ENCODE measurements at places on chromosomes 7 and 10.

- no peak for DNase-seq
These were observed 95.2 kb upstream of the JCAD start for GRCh38 chr10:30154561-30154960.

GRCh38 chr7:41971640-41972187, 265.3 kb downstream of the GLI3 start:
- DNase-seq: no peak

GRCh38 chr7:157337316-157338149, 729 bp downstream of the DNAJB6 start:
- no peak for DNase-seq

DNA sequence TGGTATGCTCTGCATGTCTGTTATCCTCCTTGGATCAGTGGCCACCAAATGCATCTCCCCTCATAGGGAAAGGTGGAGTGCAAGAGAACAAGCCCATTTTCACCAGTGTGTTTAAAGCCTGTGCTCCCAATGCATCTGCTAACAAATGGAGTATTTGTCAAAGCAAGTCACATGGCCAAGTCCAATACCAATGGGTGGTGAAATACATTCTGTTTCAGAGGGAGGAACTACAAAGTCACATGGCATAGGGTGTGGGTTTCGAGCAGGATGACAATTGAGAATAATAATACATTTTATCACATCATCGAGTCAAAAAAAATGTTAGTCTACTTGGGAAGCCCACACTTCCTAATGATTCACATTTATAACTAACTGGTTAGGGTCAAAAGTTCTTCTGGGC, 62.7 kb downstream of the SUGCT start:
- DNase-seq: no peak

GRCh38 chr10:79379512-79380124, 32.3 kb downstream of the PPIF start:
- no peak for DNase-seq

GRCh38 chr7:76071316-76072242, 23.7 kb downstream of the MDH2 start:
- DNase-seq: no peak

DNA sequence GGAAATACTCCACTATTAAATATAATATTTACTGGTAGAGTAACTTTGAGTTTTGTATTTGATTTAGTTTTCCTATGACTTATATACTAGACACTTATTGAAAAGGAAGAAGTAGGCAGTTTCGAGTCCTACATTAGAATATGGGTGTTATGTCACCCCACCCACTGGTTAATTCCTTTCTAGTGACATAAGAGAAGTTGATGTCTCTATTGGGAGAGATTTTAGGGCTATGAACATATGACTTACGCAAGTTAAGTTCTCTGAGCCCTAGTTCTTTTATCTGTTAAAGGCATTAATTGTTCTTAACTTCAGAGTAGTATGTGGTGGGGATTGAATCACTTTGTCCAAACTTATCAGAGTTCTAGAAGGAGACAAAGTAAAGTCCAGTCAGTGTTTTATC, 30.5 kb downstream of the CPED1 start:
- no peak for DNase-seq

- DNase-seq: no peak
These were observed 150.0 kb downstream of the CAMK1D start for GRCh38 chr10:12499076-12499986.

- DNase-seq: no peak
These were observed 95.4 kb downstream of the ELMO1 start for GRCh38 chr7:37352974-37353948.

DNA sequence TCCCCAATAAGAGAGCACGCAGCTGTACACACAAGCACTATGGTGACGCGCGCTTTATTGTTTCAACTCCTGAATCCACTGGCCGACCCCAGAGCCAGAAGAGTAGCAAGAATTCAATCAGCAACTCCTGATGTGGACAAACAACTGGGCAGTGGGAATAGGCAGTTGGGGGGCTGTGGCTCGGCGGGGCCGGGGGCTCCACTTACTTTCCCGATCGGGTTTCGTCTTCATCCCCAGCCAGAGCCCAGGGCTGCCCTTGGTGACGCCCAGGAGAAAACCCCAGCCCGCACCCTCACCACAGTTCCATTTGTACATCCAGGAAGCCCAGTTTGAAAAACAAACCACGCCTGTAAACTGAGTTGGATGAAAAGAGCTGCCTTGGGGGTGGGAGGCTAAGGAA, 38.7 kb downstream of the DAGLB start:
- no peak for DNase-seq

DNA sequence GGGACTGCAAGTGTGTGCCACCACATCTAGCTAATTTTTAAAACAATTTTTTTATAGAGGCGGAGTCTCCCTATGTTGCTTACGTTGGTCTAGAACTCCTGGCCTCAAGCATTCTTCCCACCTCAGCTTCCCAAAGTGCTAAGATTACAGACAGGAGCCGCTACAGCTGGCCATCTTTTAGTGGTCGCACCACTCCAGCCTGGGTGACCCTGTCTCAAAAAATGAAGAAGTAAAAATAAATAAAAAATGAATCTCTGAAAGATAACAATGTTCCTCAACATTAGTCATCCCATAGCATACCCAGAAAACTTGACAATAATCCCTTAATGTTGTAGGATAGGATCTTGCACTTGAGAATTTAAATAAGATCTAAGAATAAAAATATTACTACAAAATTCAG, 18.2 kb downstream of the WBP1L start:
- no peak for DNase-seq

- no peak for DNase-seq
These were observed 11.1 kb upstream of the ACSL5 start for GRCh38 chr10:112362833-112363232.

DNA sequence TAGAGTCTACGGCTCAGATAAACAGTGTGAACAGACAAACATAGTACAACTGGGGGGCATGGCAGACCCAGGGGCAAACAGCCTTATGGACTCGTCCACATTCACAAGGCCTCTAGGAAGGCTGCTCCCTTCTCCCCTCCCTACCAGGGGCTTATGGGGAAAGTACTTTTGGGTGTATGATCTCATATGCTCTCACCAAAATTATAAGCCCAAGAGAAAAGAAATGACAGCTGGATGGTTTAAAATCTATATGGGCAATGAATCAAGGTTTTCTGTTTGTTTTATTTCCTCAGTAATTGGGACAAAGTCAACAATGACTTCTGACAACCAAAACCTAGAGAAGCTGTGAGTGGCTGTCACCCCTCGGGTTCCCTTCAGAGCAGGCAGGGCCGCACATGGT, 144.4 kb downstream of the PKD1L1 start:
- DNase-seq: no peak

DNA sequence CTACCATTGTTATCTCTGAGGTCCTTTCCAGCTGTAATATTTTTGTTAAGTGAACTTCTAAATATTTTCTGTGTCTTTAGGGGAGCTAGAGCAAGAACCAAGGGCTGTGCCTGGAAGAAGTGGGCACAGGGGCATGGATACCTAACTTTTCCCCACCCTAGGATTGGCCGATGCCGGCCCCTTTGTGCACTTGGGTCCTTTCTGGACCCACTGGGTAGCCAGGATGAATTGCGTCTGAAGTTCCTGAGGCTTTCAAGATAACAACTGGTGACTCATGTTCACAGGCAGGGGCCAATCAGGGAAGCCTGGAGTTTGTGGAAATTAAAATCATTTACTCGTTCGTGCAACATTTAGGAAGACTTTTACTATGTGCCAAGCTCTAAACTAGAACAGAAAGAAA, 758 bp downstream of the DPCD start:
- DNase-seq: no peak

DNA sequence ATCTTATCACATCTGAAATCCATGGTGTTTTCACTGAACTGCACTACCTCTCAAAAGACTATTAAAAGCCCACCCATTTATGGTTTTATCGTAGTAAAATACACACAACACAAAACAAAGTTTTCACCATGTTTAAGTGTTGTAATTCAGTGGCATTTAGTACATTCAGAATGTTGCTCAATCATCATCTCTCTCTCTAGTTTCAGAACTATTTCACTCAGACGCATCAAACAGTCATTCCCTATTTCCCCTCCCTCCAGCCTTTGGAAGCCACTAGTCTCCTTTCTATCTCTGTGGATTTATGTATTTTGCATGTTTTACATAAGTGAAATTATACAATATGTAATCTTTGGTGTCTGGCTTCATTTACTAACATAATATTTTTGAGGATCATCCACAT, 332.6 kb downstream of the TNS3 start:
- no peak for DNase-seq

DNA sequence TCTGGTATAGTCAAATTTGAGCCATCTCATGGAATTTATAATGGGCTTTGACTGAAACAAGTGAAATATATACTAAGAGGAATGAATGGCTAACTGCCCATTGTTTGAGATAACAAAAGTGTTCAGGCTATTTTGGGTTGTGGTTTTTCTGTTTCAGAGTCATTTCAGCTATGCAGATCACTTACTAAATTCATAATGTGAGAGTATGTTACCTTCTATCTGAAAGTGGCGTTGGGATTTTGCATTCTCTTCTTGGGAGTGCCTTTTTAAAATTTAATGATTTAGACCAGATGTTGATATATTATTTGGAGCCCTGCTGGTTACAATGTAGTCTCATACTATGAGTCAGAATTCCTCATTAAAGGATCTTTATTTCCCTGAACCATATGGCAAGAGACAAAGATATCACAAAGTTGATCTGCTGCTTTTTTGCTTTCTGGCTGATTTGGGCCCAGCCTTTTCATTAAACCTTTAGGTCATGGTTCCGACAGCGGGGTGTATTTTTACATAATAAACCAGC, 10.4 kb downstream of the VCL start:
- DNase-seq: peak; percentile 56

GRCh38 chr10:101290881-101291280, 61.6 kb upstream of the LBX1 start:
- no peak for DNase-seq

- DNase-seq: no peak
These were observed 60.6 kb upstream of the UBE3C start for GRCh38 chr7:157077986-157078644.

- no peak for DNase-seq
These were observed 8.5 kb downstream of the C10orf90 start for GRCh38 chr10:126661841-126662515.

- peak; percentile 14 for DNase-seq
These were observed 14.5 kb downstream of the VWDE start for GRCh38 chr7:12389089-12389700.

GRCh38 chr7:41869091-41869490, 166.2 kb upstream of the INHBA start:
- DNase-seq: no peak

DNA sequence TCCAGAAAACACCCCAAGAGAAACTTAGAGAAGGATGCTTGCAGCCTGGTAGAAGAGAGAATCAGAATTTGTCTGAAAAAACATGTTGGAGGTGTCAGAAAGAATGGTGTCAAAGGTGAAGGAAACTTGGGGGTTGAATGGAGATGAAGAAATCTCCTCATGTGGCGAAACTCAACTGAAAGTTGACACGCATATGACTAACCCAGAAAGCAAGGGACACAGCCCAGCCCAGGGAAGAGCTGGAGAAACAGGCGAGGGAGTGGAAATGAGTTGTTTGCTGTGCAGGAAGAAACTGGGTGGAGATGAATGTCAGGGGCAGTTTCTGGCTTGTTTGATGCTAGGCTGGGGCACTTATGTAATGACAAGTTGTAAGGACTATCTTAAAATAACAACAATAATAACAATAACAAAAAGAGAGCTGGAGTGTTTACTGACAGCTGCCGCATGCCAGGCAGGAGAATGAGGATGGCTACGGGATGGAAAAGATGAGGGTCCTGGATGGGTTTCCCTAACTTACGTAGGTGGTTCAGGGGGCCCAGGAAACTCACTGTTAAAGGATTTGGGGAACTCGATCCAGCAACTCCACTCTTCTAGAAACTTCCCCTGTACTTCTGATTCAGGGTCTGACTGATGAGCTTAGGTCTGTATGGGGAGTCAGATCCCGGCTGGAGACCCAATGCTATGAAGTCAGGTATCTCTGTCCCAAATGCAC, 57.4 kb downstream of the MAP3K8 start:
- no peak for DNase-seq

GRCh38 chr10:32744321-32744720, 213.7 kb downstream of the ITGB1 start:
- no peak for DNase-seq

GRCh38 chr7:82335927-82336326, 107.7 kb downstream of the CACNA2D1 start:
- no peak for DNase-seq

DNA sequence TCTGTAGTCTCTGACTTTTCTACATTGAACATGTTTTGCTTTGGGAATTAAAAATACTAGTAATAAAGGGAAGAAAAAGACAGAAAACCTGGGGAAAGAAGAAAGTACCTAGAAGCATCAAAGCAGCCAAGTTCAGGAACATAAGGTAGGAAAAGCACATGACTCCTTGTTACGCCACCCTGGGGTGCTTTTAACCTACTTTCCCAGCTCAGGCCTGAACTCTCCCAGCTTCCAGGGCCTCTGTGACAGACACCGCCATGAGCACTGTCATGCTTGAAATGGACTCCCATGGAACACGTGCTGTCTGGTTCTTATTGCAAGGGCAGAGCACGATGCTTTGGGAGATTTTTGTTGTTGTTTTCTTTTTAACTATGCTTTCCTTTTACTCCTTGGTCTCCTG, 11.4 kb downstream of the ACTR1A start:
- no peak for DNase-seq

DNA sequence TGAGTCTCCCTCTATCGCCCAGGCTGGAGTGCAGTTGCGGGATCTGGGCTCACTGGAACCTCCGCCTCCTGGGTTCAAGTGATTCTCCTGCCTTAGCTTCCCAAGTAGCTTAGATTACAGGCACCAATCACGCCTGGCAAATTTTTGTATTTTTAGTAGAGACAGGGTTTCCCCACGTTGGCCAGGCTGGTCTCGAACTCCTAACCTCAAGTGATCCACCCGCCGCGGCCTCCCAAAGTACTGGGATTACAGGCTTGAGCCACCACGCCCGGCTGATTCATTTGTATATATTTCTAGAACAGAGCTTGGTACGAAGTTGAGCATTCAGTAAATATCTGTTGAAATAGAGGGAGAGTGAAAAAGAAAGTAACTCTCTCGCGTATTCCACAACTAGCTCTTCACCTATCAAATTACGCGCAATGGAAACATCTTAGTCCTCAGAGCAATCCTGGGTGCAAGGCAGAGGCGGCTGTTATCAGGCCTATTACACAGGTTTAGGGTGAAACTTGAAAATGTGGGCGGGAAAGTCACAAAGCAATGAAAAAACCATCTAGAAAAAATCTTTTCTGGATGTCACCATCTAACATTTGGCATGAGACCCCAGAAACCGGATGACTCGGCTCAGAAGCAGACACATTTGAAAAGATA, 707 bp upstream of the GHITM start:
- no peak for DNase-seq

DNA sequence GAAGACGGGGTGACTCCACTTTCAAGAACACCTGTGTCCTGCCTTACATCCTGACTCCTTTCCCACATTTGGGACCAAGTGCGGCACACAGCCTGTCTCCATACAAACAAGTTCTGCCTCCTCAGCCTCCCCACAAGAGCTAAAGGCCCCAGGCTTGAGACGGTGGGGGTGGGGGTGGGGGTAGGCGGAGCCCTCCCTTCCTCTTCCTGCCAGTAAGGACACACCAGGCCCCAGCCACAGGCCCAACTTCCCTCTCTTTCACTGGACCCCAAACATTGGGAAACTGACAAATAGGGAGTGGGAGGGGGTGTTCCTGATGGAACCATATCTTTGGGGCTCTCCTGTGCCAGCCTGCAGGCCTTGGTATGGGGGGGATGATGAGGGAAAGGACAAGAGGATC, 4.6 kb downstream of the CDK5 start:
- no peak for DNase-seq

Data from HS-27A (cell line).